ENCODE measurements at places on chromosomes 16 and 17.

- no peak for DNase-seq
Observed at GRCh38 chr17:78826421-78826820, 14.2 kb downstream of the USP36 start.

DNA sequence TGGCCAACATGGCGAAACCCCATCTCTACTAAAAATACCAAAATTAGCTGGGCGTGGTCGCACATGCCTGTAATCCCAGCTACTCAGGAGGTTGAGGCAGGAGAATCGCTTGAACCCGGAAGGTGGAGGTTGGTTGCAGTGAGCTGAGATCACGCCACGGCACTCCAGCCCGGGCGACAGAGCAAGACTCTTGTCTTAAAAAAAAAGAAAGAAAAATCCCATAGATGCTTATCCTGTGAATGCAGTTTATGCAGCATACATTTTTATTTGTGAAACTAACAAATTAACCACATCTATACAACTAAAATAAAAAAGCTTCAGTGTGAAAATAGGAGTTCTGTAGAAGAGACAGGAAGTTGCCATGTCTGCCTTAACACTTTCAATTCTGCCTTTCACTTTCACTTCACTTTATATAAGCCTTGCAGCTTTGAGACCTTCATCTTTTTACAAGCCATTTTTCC, 7.1 kb downstream of the IGSF6 start:
- no peak for DNase-seq

DNA sequence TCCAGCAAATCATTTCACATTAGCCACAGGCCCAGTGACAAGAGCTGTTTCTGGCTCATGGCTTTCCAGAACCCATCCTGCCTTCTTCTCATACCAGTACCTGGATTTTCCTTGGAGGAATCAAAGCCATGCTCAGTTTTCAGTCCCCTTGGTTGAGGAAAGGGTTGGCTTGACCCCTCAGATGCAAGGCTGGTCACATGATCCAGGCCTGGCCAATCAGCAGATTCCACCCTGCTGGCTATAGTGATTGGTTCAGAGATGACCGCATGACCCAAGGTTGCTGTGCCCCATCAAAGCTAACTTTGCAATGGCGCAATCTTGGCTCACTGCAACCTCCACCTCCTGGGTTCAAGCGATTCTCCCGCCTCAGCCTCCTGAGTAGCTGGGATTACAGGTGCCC, 45.0 kb downstream of the MMP15 start:
- DNase-seq: no peak

DNA sequence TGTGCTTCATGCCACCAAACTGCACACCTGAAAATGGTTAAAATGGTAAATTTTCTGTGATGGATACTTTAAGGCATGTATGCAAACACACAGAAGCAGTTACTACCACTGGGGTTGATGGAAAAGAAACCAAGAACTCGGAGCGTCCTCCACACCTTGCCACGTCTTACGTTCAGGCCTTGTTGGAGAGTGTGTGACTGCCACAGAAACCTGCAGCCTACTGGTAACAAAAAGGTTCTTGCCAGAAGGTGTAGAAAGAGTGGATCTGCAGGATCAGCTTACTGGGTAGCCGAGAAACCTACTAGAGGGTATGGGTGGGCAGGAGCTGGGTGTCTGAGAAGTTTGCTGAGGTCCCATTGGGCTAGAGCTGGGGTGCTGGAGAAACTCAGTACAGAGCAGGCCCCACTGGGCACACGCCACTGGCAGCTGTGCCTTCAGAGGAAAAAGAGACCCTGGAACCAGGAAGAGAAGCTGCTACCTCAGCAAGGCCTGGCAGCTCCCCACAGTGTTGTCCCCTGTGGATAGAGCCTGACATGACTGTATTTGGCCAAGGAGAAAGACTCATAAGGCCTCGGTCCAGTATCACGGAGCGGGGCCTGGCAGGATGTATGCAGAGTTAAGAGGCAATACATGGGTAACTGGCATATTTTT, 204.6 kb downstream of the SEC14L1 start:
- no peak for DNase-seq

- no peak for DNase-seq
Observed at GRCh38 chr16:88435437-88436355, 17.4 kb upstream of the ZFPM1 start.

GRCh38 chr17:34423978-34424813, 61.2 kb upstream of the CCL1 start:
- no peak for DNase-seq

DNA sequence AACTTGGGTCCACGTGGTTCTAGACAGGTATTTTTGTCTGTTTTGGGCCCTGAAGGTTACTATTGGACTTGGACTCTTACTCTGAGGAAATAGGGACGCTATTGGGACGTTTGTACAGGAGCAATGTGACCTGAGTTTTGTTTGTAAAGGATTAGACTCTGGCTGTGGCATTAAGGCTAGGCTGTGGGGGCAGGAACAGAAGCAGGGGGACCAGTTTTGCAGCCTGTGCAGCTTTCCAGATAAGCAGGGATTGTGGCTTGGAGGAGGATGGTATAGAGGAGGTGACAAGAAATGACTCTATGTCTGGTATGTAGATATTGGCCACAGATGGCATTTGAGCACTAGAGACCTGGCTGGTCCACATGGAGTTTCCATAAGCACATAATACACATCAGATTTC, 12.8 kb downstream of the NOD2 start:
- DNase-seq: no peak

DNA sequence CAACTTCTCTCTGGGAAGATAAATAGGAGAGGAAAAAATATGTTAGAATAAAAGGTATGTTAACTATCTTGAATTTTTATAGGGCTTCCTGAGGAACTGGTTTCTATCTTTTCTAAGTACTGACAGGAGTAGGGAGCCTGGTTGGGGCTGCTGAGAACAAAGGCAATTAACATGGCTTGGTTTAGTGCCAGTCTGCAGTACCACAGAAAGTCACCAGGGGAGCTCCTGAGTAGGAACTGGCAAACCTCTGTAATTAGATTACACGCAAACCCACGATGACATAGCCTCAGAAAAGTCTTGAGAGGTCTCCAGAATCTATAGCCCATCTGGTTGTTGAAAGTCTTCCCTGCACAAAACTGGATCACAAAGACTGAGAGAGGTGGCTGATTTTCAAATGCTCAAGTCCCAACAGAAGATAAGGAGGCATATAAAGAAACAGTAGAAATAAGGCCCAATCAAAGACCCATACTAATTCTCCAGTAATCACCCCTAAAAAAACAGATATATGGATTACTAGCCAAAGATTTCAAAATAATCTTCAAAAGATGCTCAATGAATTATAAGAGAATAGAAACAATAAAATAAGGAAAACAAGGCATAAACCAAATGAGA, 11.7 kb upstream of the CNTNAP4 start:
- DNase-seq: no peak

DNA sequence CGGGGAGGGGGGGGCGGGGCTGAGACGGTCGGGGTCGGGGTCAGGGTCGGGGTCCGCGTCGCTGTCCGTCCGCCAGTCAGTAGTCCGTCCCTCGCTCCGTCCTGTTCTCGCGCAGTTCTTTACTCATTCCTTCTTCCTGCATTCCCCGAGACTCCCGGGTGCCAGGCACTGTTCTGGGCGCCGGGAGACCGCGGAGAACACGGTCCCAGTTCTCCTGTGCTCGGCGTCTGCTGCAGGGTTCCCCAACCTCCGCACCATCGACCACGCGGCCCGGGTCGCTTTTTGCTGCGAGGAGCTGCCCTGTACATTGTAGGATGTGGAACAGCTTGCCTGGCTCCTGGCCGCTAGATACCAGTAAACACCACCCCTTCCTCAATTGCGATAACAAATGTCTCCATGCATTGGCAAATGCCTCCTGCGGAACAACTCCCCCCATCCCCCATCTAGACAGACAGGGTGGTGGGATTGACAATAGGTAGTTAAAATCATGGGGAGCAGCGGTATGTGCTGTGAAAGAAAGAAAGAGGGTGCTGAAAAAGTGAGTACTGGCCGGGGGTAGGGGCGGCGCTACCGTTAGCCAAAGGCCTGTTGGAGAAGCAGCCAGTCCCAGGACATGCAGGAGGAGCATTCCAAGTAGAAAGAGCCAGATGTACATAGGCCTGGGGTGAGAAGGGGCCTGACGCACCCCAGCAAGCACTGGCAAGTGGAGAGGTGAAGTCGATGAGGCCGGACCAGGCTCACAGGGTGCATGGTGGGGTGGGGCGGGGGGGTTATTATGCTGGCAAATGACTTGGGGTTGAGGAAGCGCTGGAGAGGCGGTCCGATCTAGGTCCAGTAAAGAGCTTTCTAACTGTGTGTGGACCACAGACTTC, 631 bp downstream of the TRAF7 start:
- DNase-seq: no peak

DNA sequence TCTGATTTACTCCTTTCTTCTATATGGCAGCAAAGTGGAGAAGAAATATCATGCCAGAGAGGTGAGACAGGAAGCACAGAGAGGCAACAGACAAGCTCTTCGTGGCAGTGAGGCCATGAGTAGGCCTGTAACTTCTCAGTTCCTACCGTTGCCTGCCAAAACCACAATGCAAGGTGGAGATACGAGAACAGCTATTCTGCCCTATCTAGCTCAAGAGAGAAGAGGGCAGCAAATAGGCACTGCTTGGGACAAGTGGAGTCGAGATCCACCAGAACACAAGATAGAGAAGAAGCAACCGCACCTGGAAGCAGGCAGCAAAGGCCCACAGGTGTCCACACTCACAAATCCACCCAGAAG, 24.8 kb downstream of the RANBP10 start:
- DNase-seq: no peak

- DNase-seq: no peak
Observed at GRCh38 chr17:36185416-36185815, 9.0 kb upstream of the TBC1D3B start.

DNA sequence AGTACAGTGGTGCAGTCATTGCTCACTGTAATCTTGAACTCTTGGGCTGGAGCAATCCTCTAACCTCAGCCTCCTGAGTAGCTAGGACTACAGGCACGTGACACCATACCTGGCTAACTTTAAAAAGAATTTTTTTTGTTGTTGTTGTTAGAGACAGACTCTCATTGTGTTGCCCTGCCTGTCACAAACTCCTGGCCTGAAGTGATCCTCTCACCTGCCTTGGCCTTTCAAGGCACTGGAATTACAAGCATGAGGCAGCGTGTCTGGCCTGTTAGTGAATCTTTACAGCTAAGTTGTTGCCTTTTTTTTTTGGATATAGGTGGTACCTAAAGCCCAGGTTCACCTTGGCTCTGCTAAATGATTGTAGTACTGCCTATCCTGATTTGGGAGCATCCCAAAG, 290.6 kb downstream of the BCAS3 start:
- DNase-seq: no peak

DNA sequence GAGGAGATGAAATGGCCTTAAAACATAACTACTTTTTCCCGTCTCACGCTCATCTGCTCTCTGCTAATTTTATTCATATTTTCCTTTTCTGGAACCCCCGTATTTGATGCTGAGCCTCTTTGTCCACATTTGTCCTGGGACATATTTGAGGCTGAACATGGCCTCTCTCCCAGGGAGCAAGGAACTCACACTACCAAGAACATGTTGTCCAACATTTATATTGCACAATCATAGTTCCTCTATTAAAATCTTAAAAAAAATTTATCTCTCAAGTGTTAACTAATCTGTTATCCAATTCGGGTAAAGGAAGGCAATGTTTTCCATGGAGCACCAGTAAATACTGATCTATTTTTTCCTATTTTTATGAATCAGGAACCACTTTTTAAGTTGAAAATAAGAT, 60.2 kb downstream of the CMC2 start:
- DNase-seq: no peak

DNA sequence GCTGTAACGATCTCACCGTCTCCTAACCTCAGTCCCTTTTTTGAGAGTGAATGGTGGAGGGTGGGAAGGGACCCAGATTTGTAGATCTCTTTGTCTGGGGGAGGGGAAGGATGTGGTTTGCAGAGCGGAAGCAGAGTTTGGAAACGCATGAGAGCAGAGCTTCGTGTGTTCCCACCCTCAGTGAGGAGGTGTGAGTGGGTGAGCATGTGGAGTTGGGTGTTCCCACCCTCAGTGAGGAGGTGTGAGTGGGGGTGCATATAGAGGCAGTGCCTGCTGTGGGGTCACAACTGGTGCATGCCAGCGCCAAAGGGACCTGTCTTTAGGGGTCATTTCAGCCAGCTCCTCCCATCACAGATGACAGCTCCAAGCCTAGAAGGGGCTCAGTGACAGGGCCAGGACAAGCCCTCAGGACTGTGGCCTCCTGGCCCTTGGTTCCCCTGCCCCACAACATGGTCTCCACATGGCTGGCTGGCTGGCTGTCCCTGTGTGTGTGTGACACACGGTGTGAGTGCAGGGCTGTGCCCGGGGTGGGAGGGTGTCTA, 1.8 kb upstream of the CISD3 start:
- DNase-seq: peak; percentile 53

DNA sequence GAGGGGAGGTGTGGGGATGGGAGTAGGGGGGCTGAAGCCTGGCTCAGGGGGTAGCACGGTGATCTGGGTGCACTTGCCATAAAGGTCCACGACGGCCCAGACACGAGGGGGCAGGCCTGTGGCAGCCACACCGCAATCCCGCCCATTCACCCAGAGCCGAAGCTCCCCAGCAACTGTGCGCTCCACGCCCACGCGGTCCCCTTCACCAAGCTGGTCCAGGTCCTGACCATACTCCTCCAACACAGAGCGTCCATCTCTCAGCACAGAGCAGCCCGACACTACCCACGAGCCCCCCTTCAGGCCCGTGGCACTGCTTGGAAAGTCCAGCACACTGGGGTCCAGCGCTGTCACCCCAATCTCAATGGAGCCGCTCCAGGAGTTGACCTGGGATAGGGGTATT, 1.6 kb downstream of the NEURL4 start:
- DNase-seq: no peak

DNA sequence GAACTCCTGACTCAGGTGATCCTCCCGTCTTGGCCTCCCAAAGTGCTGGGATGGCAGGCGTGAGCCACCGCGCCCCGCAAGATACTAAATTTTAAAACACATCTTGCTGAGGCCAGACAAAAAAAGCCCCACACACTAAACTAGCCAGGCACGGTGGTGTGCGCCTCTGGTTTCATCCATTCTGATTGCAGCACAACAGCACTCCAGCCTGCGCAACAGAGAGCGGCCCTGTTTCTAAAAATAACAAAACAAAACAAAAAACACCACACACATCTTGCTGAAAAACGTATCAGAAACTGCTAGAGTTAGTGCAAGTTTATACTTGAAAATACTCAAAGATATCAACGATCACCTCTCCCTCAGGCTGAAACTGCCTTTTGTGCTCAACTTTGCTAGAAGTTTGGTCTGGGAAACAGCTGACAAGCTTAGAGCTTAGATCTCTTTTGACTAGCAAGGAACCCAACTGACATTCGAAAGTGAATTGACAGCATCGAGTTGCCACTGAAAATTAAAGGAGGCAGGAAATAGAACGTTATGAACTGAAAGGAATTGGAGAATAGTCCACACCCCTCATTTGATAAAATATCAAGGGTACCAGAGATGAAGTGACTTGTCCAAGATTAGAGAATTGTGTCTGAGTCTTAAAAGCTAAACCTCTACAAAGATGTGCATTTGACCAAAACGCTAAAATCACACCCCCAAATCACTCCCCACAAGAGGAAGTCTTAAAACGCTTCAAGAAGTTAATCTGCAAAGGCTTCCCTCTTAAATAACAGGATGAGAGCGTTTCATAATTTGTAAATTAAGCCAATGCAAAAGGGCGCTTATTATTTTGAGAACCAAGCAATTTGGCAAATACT, 908 bp downstream of the COG4 start:
- no peak for DNase-seq
